Fibroblast of skin of left biceps (primary cell): ENCODE measurements at places on chromosomes 11 and 22.

DNA sequence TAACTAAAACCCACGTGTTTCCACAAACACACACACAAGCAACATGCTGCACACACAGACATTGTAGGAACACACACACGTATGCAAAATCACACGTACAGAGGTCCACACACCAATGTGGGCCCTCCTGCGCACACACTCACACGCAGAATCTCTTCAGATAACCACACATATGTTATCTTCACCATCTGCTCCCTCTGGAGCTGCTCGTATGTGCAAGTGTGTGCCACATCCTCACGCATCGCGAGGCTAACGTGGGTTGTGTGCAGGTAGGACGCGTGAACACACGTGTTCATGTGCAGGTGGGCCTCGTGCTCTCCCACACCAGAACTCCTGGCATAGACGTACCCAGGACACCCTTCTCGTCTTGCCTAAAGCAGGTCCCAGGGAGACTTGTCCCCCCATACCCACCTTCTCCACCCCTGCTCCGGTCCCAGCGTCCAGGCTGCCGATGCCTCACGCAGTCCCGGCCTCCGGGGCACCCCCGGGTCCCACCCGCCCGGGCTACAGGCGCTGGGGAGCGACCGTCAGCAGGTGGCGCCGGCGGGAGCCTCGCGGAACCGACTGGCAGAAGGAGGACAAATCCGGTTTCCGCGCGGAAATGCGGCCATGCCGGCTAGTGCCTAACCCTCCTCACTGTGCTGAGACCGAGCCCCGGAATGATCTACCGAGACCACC, 10.3 kb upstream of the IGSF9B start:
- no peak for DNase-seq

DNA sequence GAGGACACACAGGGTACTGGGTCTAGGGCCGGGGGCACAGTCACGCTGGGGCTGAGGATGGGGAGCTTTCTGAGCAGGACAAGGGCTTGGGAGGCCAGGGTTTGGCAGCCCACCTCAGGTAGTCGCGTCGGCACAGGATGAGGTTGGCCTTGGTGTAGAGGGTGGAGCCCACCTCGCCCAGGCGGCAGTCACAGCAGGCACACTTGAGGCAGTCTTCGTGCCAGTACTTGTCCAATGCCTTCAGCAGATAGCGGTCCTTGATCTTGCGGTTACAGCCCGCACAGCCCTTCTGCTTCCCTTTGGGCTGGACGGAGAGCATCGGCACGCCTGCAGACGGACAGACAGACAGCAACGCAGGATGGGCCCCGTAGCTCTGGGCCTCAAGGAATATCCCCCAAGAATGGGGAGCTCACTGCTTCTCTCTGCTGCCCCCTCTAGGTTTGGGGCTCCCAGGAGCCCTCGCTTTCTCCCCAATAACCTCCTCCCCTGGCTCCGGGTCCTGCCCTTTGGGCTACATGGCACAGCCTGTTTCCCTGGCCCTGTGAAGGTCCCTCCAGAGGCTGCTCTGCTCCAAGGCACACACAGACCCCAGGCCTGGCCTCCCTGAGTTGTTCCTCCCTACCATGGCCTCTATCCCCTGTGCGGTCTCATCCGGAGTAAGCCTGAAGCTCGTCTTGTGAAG, 33.4 kb downstream of the LMO1 start:
- DNase-seq = no peak

DNA sequence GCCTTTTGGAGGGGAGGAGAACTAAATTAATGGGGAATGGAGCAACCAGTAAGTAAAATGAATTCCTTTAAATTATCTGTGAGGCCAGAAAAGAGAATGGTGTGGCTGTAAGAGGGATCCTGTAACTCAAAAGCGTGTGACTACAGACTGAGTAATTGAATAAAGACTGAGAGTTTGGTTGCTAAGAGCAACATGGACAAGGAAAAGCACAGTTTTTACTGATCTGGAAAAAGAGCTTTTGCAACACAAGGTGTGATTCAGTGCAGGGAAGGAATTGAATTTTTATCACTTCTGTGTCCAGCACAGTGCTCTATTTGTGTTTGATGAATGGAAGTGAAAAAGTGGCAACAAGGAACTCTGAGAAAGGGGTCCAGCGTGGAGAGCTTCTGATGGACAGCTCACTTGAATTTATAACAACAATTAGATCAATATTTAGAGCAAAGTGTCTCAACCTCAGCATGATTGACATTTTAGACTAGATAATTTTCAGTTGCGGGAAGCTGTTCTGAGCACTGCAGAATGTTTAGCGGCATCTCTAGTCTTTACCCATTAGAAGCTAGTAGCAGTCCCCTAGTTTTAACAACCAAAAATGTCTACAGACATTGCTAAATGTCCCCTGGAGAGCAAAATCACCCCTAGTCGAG, 202.8 kb upstream of the BDNF start:
- no peak for DNase-seq

GRCh38 chr11:44680982-44681597, 45.7 kb upstream of the TSPAN18 start:
- no peak for DNase-seq

DNA sequence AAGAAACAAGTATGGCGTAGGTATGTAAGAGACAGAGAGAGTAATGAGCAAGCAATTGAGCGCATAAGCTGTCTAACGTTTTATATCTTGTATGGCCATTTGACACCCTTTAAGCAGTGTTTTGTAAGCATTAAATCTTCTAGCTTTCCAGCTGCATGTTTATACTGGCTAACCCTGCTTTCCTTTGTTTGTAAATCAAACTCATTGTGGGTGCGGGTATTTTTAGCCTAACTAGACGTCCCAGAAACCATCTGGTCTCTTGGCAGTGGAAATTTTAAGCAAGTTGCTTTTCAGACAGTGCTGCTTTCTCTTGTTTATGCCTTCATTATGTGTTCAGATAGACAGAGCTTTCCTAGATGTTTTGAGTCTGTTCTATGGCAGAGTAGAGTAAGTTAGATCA, 73.5 kb downstream of the RNF169 start:
- no peak for DNase-seq

DNA sequence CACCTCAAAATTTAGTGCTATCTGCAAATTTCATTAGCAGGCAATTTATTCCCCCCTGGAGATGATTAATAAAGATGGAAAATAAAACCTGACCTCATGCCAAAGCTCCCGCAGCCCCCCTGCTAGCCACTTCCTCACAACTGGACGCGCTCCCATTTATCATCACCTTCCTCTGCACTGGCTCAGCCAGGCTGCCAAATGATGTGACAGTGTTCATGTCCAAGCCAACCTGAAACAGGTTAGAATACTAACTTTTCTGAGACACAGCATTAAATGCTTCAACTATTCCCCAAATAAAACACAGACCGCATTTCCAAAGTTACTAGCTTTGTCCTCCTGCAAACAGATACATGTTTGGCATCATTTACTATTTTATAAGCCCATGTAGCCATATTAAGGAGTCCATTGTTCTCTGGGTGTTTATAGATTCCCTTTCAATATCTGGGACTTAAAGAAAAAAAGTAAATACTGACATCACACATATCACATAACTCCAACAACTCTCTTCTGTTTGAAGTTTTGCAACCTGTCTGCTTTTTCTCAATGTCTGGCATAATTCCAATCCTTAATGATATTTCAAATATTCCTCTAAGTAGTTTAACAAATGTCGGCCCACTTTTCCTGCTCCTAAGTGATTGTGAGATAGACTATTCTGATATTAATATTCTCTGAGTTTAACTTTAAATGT, 829.7 kb upstream of the FAT3 start:
- DNase-seq = no peak

DNA sequence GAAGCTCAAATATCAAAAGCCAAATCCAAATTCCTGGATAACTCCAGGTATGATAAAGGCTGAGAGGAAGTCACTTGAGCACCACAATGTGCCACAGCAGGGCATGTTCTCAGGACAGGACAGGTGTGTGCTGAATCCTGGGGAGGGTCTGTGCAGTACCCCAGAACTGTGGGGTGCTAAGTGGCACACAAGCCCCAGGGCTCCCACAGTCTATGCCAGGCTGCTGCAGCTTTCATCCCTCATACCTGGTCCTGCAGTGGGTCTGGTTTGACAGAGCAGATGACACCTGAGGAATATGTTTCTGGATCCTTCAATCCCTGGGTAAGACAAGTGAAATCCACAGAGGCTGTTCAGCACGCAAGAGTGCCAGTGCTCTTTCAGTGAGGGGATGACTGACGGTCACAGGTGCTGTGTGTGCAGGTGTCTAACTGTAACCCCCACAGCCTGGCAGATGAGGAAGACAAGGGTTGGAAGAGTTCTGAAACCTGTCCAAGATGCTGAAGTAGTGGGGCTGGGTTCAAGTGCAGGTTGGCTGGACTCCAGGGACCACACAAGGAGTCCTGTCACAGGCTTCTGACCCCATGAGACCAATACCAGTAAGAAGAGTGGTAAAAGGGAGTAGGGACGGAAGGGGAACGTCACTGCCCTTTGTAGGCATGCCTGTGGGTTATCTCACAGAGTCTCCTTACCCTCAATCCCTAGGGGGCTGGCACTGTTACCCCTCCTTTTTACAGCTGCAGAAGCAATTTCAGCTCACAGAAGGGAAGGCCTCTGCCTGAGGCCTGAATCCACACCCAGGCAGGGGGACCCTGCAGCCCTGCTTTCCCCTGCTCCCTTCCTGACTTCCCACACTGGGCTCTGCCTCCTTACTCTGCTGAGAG, 14.1 kb downstream of the SERPIND1 start:
- no peak for DNase-seq
